Fibroblast of mammary gland (primary cell): ENCODE measurements at places on chromosomes 12 and 14.

DNA sequence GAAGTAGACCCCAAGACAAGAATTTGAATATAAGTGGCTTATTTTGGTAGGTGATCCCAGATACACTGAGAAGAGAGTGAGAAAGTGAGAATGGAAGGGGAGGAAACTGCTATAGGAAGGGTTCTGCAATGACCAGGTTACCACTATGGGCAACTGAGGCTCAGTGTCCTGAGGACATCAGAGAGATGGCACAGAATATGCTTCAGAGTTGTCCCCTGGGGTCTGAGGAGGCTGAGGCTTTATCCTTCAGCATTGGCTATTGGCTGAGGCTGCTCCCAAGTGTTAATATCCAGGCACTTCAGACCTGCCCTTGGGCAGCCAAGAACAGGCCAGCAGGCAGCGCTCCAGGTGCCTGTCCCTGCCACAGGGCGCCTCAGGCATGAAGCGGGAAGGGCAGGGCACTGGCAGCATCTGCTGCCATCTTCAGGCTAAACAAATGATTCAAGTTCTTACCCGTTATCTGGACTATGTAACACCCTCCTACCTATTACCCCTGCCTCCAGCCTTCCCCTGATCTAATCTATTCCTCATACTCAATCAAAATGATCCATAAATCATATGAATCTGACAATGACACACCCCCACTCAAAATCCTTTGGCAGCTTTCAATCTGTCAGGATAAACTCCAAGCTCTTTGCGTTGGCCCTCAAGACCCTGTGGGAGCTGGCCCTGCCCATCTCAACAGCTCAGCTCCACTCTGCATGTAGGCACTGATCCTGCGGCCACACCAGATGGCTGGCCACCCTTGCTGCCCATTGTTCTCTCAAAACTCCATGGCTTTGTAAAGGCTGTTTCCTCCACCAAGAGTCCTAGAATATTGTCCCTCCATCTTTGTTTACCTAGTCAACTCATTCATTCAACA lies 42.4 kb downstream of the CKAP4 start:
- no peak for DNase-seq

GRCh38 chr14:99649219-99649618 lies 4.3 kb downstream of the HHIPL1 start:
- peak; percentile 76 for DNase-seq

DNA sequence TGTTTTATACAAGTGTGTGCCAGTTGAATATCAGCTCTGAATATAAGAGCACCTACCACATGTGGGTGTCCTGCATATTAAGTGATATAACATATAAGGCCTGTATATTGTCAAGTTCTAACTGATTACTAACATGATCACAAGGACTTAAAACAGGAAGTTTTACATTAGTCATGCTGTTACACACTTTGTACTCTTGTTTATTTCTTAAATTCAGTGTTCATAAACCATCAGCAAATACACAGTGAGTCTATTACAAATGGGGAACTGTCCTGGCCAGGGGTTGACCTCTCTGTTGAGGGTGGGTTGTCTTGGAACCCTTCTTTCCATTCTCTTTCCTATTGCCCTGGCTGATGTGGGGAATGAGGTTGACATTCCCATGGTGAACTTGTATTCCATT lies 19.1 kb downstream of the HELB start:
- DNase-seq: peak; percentile 28

DNA sequence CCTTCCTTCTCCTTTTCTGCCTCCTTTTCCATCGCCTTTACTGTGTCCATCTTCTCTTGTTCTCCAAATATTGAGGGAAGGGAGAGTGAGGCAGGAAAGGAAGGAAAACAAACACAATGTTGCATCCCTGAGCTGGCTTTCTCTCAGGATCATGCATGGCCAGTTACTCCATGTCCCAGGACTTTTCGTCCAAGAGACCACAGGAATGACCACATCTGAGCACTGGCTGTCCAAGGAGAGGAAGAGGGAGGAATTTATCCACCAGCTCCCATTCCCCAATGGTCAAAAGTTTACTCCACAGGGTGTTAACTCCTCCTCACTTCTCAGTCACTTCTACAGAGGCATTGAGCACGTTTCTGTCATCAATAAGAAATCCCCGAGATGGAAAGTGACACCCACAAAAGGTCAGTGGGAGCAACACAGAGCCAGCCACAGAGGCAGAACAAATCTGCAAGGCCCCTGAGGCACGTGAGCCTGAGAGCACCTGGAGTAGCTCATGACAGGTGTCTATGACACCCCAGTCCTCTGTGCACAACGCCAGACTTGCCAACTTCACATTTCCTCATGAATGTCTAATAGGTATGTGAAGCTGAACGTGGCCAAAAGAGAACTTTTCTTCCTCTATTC lies 177.3 kb upstream of the NUDT4 start:
- DNase-seq: peak; percentile 30

GRCh38 chr14:102769049-102769327 lies 8.3 kb upstream of the TRAF3 start:
- DNase-seq: no peak

- DNase-seq: no peak
Observed at GRCh38 chr12:118033323-118033722, 16.8 kb downstream of the RFC5 start.

DNA sequence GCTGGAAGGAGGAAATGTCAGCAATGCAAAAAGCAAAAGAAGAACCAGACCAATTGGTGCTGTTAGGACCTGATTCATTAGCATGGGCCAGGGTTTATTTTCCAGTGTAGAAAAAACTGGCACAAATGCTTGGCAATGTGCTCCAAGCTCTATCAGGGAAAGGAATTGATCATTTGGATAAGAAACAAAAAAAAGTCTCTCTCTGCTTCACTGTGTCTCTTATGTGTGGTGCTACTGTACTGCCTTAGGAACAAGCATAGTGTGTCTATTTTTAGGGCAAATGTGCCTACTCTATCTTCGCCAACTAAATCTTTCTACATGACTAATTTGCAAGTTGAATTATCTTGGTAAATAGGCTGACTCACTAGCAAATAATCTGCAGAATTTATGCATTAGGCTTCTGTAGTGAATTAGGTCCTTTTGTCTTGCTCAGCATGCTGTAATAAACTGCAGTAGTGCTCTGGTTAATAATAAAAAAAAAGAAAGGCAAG lies 236.7 kb downstream of the MDGA2 start:
- DNase-seq: peak; percentile 10

- DNase-seq: no peak
Observed at GRCh38 chr14:76727384-76727783, 33.9 kb upstream of the VASH1 start.

- no peak for DNase-seq
Observed at GRCh38 chr14:89033756-89034155, 209.3 kb downstream of the TTC8 start.

- DNase-seq: no peak
Observed at GRCh38 chr12:101591781-101592180, 3.0 kb upstream of the MYBPC1 start.

DNA sequence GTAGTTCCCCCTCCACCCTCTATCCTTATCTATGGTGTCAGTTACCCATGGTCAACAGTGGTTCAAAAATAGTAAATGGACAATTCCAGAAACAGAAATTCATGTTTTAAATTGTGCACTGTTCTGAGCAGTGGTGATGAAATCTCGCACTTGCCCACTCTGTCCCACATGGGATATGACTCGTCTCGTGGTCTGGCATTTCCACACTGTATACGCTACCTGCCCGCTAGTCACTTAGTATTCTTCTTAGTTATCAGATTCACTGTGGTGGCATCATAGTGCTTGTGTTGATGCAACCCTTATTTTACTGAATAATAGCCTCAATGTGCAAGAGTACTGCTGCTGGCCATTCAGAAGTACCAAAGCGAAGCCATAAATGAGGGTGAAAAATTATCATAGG lies 507.0 kb downstream of the SNAPC1 start:
- peak; percentile 45 for DNase-seq

GRCh38 chr12:109140560-109140959 lies 24.2 kb downstream of the ACACB start:
- DNase-seq: no peak

GRCh38 chr12:67709367-67709954 lies 60.9 kb downstream of the DYRK2 start:
- DNase-seq: no peak

- DNase-seq: peak; percentile 44
Observed at GRCh38 chr12:110537605-110538409, 35.7 kb downstream of the RAD9B start.

GRCh38 chr14:100132161-100132902 lies 27.1 kb downstream of the DEGS2 start:
- DNase-seq: peak; percentile 92

DNA sequence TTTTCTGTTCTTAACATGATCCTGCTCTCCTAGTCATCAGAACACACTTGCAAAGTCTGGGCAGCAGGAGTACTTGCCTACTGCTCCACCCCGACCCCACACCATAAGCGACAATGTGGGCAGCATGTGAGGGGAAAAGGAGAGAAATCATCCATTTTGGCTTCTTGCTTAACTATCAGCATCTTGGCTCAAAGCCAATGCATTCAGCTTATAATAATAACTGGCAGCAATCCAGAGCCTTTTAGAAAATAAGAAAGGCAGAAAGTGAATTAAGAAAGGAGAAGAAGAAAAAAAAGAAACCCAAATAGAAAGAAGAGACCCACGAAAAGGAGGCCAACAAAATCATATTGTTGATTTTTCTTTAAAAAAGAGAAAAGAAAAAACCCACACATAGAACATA lies 930.8 kb downstream of the BCL11B start:
- no peak for DNase-seq

- DNase-seq: no peak
Observed at GRCh38 chr12:1328391-1328790, 266.0 kb downstream of the FBXL14 start.

- DNase-seq: no peak
Observed at GRCh38 chr12:49279706-49280159, 14.9 kb downstream of the TUBA1C start.

DNA sequence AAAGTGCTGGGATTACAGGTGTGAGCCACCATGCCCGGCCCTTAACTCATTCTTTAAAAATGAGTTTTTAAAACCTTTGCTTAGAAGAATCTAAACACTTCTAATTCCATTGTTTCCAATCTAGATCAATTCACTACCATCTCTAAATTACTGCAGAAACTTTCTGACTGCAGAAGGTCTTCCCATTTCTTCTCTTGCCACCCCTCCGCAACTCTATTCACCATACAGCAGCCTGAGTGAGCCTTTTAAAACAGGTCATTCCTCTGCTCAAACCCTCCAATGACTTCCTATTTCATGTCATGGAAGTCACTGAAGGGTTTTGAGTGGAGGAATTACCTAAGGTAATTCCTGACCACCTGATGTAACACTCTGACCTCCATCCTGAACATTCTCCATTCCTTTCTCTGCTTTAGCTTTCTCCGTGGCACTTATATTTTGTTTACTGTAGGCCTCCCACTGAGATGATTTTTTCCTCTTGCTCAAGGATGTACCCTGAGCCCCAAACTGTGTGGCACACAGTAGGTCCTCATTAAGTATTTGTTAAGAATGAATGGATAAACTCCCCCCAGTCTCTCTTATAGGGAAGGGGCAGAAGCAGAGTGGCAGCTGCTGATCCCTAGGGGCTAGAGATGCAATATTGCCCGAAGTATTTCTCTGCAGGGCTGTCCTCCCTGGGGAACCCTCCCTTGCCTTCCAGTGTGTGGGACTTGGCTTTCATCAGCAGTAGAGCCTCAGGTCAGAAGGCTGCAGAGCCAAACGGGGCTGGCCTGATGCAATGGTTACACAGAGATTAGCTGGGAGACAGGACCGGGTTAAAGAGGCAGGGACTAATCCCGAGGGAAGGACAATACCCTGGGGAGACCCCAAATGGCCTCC lies 1.2 kb downstream of the DDIT3 start:
- DNase-seq: peak; percentile 62

DNA sequence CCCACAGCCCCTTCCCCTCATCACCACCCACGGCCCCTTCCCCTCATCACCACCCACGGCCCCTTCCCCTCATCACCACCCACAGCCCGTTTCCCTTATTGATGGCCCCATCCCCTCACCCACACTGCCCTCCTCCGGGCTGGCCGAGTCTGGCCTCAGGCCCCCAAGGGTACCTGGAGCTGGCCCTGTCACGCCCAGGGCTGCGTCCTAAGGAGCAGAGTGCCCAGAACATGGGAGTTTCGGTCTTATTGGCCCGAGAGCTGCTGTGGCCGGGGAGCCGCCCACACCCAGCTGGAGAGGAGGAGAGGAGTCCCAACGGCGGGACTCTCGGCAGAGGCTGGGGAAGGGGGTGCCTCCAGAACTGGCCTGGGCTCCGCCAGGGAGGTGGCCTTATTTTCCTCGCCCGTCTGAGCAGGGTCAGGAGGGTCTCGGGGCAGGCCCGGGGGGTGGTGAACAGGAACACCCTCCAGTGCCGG lies 182.3 kb downstream of the KIF26A start:
- no peak for DNase-seq

GRCh38 chr12:52980650-52981423 lies 25.4 kb upstream of the EIF4B start:
- DNase-seq: peak; percentile 89

DNA sequence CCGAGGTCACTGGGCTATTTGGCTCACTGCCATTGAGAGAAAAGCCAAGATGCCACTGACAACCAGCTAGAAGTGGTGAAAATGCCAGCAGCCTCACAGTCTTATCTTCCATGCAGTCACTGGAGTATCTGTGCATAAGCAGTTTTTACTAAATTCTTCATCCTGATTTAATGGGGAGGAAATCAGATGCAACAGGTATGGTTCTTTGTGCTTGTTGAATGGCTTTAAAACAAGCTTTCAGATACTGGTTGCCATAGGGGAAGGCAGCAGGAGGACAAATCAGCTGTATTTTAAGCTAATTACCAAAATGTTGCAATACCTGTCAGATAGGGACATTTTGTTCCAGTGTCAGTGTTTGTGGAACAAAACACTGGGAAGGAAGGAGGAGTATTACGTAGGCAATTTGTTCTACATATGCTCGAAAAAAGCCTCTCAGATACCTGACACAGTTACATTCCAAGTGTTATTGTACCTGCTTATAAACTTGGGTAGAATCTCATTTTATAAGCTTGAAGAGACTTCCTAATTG lies 54.1 kb upstream of the ARHGAP5 start:
- DNase-seq: peak; percentile 67
